ENCODE measurements at places on chromosomes 6 and 20.

DNA sequence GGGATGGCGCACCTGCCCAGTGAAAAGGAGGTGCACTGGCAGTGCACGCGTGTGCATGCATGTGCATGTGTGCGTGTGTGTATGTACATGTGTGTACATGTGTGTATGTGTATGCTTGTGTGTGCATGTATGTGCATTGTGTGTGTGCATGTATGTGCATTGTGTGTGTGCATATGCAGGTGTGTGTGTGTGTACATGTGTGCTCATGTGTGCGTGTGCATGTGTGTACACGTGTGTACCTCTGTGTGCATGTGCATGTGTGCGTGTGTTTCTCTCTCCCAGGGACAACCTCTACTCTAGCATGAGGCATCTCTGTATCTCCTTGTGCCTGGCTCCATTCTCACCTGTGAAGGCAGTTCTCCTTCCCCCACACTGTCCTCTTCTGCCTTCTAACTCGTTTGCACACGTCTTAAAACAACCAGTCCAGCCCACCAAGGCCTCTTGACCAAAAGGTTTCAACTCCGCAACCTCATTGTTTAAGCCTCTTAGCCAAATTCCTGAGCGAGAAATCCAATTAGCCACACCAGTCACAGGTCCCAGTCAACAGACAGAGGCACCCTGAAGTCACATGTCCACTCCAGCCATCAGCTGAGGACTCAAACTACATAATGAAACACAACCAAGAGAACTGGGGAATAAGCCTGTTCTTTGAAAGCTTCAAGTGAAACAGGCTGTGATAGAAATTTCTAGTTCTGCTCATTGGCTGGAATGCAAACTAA is 103.5 kb upstream of the PTPRT start:
- DNase-seq = no peak

DNA sequence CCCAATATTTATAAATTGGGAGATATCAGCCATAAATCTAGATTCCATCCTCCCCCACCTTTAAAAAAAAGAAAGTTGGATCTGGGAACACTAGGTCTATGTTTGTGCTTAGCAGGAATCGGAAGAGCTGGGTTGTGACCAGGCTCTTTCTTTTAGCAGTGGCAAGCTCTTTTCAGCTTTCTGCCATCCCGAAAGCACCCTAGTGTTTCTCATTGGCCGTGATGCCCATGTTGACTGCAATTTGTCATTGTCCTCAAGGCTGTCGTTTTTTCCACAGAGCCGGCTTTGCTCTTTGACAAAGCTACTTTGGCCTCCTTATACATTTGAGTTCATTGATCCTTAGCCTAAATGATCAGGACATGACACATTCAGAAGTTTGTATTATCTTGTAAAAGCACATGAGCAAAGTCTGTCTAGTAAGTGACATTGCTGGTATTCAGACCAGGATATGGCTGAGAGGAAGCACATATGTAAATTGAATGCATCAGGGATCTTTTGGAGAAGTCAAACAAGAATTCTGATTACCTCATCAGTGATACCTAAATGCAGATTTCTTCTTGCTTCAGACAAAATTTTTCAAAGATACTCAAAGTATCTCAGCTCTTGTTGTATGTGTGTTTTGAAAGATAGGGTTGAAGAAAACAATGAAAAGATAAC is 50.1 kb downstream of the CARMIL1 start:
- no peak for DNase-seq

DNA sequence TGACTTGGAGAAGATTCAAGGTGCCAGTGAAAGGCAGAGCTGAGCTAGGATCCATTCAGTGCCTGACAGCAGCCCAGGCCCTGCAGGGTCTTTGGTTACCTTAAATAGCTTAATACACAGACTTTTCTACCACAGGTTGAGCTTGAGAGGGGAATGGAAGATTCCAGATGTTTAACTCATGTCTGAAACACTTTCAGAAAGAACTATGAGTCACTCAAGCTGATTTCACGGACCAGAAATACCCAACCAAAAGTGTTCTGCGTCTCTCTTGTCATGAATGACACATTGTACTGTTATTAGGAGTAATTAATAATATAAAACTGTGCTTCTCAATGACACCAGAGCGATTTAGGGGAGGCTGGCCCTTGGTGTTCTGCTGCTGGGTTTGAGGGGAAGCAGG is 6.4 kb upstream of the PMEPA1 start:
- DNase-seq = no peak

DNA sequence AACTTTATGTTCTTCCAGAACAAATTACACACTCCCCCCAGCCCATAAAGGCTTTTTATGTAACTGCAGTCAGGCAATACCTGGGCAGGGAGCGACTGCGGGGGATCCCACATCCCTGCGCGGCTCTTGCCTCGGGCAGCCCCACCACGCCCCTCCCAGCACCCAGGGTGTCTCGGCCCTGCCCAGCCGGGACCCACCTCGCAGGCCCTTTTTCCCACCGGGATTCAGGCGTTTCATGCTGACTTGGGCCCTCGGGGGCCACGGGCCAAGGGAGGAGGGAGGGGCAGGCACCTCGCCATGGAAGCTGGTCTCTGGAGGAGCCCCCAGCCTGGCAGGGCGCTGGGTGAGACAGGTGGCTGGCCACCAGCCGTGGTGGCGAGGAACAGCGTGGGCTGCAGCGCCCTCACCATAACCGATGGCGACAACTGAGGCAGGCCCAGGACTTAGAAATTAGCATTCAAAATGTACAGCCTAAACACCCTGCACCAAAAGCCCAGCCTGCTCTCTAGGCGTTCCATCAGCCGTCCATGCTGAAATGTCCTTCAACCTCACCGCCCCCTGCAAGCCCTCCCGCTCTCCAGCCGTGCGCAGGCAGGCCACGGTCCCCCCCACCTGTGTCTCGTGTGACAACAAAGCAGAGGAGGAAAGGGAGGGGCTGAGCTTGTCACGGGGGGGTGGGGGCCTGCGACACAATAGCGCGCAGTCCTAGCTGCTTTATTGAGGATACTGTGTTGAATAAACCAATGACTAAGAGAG is 15.1 kb upstream of the FOXC1 start:
- peak; percentile 26 for DNase-seq

- peak; percentile 31 for DNase-seq
Observed at GRCh38 chr6:705047-705446, 12.1 kb upstream of the EXOC2 start.

DNA sequence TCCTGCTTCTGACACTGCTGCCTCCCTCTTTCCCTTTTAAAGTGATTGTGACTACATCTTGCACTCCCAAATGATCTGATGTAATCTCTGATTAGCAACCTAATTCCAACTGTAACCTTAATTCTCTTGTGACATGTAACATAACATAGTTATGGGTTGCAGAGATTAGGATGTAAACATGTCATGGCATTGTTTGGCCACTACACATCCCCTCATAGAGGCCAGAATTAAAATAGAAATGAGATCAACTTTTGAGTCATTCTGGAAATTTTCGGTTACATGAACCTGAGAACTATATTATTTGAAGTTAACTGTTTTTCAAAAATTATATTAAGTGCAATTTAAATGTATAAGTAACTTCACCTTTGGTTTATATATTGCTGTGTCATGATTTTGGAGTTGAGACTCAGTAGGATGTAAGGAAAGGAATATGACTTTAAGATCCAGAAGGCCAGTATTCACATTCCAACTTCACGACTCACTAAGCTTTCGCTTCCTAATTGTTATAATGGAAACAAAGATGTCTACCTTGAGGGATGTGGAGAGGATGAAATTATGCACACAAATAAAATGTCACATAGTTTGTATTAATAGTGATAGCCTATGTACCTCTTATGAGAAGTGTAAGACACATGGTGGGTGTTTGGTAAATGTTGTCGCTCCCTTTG is 611.9 kb upstream of the MAP3K7 start:
- DNase-seq = no peak

DNA sequence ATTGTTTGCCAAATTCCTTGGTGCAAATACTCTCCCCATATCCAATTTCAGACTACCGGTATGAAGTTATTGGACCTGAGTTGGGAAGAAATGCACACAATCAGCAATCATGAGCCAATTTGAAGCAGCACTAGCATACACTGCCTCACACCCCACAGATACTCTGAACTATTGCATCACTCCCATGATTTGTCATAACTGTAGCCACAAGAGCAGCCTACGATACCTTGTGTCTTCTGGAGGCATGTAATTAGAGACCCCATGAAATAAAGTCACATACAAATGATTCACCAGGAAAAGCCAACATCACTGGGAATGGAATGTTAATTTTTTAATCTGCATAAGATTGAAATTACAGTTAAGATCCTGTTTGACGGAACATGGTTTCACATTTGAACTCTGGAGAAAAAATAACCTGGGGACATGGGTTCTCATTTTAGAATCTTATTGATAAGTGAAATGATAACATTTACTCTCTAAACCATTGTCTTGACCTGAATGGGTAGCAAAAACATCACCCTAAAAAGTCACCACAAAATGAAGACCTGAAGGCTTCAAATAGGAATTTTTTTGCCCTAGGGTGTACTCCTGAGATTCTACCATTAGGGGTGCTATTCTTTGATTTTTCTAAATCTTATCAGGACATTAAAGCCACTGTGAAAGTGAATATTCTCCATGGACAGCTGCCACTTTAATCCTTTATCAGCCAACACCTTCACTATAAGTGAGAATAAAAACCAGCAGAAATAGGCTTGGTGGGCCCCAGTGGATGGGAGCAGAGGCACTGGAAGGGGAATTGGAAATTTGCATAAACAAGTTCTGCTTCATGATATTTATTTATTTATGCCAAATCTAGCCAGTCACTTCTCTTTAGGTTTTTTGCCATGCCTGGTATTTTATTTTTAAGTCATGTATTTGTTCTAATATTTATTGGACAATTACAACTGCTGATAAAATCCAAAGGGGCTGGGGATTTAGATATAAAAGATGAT is 34.5 kb upstream of the HBS1L start:
- DNase-seq = no peak

DNA sequence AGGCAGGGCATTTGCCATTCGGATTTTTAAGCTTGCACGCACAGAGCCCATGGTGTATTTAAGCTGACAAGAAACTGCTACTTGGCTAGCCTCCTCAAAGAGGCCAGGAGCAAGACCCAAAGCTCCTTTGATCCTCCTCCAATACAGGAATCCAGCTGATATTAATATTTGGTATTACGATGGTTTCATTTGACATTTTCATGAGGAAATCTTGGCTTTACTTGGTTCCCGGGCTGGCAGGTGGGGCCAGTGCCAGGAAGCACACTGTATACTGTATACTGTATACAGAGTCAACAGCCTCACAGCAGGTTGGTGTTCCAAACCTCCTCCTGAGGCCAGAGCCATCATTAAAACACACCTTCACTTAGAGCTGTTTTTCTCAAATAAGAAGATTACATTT is 138.2 kb upstream of the ARMC2 start:
- DNase-seq = no peak

- no peak for DNase-seq
Observed at GRCh38 chr6:56079751-56080540, 167.4 kb downstream of the COL21A1 start.

DNA sequence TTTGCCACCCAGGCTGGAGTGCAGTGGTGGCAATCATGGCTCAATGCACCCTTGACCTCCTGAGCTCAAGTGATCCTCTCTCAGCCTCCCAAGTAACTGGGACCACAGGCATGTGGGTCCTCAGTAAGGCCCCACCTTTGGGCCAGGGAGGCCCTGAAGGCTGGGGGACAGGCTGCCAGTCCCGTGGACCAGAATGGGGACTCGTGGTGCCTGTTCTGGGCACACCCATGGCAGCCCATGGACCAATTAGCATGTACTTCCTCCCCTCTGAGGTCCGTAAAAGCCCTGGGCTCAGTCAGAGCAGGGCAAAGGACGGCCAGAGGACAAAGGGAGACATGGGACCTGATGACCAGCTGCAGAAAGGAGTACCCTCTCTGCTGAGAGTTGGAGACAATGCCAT is 1590.8 kb downstream of the KHDRBS2 start:
- no peak for DNase-seq

DNA sequence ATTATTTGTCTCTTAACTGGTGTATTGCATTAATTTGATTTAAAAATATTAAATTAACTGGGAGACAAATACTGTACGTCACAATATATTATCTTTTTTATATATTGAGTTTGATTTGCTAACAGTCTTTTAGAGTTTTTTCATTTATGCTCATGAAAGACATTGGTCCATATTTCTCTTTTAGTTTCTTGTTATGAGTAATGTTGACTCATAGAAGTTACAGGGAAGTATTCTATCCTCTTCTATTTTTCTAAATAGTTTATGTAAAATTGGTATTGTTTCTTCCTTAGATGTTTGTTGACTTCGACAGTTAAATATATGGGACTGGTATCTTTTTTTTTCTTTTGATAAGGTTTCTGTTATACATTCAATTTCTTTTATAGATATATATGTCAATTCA is 1115.6 kb upstream of the CITED2 start:
- DNase-seq = no peak

DNA sequence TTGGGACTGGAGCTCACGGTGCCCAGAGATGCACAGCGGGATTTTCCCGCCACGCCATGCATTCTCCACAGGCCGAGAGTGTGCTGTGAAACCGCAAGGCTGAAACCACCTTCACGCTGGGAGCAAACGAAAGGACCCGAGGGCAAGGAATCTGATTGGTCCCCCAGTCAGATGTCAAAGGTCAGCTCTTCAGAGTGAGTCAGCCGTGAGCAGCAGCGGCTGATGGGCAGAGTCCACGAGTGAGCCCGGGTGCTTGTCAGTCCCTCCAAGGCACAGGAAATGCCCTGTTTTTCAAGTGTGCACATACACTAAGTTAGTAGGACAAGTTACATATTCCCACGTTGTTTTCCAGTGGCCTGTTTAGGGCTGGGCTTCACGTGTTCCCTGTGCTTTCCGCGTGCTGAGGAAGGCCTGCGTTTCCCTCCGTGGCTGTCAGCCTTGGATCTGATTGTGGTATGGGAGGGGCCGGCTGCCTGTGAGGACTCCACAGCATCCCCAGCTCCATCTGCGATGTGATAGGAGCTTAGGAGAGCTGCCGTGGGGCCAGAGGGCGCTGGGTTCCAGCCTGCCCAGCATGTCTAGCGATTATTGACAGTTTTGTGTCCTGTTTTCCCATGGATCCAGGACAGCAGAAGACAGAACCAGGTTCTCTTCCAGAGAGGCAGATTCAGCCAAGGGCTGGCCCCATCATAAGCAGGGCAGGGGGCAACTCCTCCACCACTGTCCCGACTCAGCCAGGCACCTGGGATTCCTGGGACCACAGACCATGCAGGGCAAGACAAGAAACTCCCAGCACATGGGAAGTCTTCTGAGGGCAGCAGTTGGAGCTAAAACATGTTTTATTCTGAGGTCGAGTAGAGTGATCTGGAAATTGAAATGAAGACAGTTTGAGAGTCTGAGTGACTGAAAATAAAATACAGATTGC is 38.2 kb upstream of the FRMD1 start:
- no peak for DNase-seq

GRCh38 chr6:148053796-148054195 is 288.8 kb upstream of the SASH1 start:
- DNase-seq = no peak

- peak; percentile 67 for DNase-seq
Observed at GRCh38 chr6:32970413-32971241, 2.2 kb downstream of the BRD2 start.

Data from NCI-H748 treated with DMSO at 0.1 percent for 48 hours (cell line).